ENCODE measurements at places on chromosomes 4 and X.

- DNase-seq = peak; percentile 69
These were observed 106.0 kb upstream of the NKX1-1 start for GRCh38 chr4:1512051-1512737.

DNA sequence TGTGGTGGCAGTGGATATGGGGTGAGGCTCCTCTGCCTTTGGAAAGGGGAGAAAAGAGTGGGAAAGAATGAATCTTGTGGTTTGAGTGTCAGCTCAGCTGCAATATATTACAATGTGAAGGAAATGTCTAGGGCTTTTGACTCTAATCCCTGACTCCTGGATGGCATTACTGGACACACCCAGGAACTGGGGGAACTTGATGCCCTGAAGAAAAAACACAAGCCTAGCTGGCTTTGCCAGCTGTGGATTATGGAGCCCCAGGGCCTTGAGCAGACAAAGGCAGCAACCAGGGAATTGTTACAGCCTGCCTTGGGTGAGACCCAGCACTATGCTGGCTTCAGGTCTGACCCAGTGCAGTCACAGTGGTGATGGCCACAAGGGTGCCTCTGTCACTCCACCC is 57.1 kb upstream of the CYSLTR1 start:
- DNase-seq = no peak

DNA sequence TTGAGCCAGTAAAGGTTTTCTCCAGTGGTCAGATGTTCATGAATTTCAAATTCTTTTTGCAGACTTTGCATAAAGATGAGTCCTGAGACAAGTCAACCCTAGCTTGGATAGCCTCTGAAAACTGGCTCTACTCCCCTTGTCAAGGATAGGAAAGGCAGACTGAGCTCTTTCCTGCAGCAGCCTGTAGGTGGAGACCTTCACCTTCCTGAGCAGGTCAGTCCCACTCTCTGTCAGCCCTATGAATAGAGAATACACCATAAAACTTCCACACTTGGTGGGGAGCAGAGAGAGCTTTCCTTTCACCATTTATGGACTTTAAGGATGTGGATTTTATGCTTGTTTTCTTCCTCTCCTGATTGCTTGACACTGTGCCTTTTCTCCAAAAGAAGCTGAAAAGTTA is 41.9 kb downstream of the PCDH19 start:
- DNase-seq = no peak

GRCh38 chrX:126164689-126165400 is 1.2 kb downstream of the DCAF12L2 start:
- DNase-seq = peak; percentile 38

DNA sequence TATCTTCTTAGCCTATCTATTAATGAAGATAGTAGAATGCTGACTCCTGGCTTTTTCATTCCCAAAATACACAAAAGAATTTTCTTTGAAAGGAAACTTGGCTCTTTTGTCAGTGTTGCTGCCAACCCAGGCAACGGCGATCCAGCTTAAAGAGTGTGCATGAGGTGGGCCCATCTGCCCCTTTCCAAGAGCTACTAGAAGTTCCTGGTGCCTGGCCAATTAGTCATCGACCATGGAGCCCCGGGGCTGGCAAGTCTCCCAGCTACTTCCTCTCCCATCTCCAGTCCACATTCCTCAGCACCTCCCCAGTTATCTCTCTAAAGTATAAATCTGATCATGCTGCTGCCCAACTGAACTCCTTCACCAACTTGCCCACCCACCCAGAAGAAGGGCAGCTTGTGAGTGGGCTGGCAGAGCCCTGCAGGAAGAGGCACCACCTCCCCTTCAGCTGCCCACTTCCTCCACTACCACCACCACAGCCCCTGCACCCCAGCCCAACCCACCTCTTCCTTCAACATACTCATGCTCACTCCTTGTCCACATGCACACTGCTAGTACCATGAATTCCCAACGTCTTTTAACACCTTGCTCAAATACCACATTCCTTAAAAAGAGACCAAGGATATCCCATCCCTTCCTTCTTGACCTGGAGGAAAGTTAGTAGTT is 158.2 kb upstream of the MAP3K15 start:
- DNase-seq = peak; percentile 73

DNA sequence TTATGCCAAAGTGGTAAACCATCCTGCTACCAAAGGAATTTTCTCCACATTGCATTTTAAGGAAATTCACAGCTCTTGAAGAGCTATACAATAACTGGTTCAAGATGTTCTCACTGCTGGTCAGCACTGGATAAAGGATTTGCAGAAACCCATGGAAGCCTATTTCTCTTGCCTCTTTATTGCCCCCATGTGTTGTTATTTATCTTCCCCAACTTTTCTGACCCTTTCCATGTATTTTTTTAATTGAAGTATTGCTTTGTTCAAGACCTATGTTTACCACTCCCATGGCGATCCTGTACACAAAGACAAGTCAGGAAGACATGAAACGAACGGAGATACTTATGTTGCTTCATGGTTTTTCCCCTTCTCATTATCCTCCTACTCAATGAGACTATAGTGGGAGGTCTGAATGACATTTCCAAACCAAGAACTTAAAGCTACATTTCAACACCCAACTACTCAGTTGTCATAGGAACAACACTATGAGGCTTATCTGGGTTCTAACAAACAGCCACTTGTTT is 566.4 kb upstream of the DIPK2B start:
- no peak for DNase-seq

GRCh38 chr4:4618847-4619246 is 77.0 kb upstream of the STX18 start:
- DNase-seq = no peak

DNA sequence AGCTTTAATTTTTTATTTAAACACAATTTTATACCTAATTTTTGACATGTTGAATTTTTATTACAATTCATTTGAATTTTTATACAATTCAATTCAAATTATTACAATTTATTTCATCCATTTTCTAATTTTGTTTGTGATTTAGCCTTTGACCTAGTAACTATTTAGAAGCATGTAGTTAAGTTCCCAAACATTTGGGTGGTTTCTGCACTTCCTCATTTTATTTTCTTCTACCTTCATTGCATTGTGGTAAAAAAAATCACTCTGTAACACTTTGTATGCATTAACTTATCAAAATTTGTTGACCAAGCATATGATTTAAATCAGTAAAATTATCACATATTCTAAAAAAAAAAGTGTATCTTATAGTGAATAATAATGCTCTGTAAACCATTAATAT is 928.9 kb downstream of the ARAP2 start:
- DNase-seq = no peak

DNA sequence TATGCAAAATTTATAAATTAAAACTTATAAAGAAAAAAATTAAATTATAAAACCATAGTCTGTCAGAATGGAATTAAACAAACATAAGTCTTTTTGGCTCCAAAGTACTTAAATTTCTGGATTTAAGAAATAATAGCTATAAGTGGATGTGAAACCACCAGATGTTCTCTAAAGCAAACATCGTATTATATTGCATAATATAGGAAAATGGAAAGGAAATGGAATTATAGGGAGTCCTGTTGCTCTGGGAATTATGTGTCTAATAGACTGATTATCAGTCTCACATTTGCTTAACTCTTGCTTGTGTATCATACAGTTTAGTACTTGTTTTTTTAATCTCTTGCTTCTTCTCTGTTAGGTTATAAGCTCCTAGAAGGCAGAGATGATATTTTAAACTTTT is 819.2 kb downstream of the RAPGEF2 start:
- DNase-seq = no peak

DNA sequence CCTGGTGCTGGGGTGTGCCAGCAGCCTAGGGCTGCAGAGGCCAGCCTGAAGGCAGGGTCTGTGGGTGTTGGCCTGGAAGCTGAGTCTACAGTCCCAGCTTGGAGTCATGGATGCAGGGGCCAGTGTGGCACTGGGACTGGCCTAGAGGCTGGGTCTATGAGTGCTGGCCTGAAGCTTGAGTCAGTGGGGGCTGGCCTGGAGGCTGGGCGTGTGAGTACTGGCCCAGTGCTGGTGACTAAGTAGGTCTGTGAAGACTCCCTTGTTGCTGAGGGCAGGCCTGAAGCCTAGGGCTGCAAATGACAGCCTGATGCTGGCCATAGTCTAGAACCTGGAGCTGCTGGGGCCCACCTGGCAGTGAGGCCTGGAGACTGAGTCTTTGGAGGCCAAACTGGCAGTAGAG is 31.3 kb upstream of the ALG13 start:
- no peak for DNase-seq
